Stimulated activated CD8-positive, alpha-beta memory T cell treated with anti-CD3 and anti-CD28 coated beads, Interleukin-4, amount 100 ng/mL, for 48 hours (primary cell): ENCODE measurements at places on chromosomes 1 and 21.
A peak's percentile ranks its signal among the peaks of the same experiment; 100 is the strongest.

GRCh38 chr1:66831529-66832239 is 30.6 kb upstream of the INSL5 start:
- no peak for DNase-seq

GRCh38 chr1:167127236-167127635 is 33.4 kb downstream of the STYXL2 start:
- no peak for DNase-seq

DNA sequence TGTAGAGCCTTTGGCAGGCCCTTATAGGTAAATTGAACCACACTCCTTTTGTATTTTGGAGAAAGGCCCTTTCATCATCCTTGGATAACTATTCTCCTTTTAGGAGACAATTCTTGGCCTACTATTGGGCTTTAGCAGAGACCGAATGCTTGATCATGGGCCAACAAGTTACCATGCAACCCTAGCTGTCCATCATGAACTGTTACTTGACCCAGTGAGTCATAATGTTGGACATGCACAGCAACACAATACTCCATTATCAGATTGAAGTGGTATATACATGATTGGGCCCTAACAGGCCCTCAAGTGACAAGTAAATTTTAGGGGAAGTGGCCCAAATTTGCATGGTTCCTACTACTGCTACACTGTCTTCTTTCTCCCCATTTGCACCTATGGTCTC is 84.4 kb downstream of the CATSPERE start:
- no peak for DNase-seq

- peak; percentile 71 for DNase-seq
Measured at GRCh38 chr1:235917267-235917811, 50.6 kb upstream of the LYST start.

DNA sequence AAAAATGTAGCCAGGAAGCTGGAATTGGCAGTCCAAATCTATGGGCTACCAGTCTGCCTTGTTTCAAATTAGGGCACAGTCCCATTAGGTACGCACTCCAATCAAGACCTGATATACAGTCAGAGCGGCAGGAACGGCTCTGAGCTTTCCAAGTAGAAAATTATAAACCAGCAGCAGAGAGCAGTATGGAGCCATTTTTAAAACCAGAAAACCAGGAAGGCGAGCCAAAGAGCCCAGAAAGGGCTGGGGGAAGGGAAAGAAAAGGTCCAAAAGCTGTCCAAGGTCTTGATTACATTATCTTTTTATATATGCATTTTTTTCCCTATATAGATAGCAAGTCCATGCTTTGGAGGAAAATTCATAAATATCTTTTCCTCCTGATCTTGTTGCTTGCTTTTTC is 719.0 kb downstream of the RWDD3 start:
- no peak for DNase-seq

GRCh38 chr1:171173069-171173468 is 12.0 kb upstream of the FMO2 start:
- no peak for DNase-seq

DNA sequence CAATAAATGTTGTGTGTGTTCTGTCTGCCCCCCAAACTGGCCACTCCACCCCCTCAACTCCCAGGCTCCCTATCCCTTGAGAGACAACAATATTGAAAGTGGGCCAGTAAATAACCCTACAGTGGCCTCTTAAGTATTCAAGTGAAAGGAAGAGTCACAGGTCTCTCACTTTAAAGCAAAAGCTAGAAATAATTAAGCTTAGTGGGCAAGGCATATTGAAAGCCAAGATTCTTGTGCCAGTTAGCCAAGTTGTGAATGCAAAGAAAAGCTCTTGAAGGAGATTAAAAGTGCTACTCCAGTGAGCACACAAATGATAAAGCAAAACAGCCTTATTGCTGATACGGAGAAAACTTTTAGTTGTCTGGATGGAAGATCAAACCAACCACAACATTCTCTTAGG is 158.4 kb downstream of the GABPA start:
- no peak for DNase-seq

DNA sequence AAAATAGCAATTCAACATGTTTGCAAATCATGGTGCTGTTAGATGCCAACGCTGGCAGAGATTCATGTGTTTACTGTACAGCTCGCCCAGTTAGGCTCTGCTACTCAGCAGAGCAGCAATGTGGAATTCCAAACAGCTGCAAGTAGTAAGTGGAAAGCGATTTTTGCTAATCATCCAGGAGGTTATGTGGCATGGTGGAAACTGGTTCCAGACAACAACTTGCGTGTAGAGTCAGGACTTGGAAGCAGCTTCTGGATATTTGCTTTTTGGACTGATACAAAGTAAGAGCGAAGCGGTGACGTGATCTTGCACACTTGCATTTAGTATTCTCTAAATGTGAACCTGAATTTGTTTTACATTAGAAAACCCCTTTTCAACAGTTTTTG is 27.1 kb upstream of the HHAT start:
- no peak for DNase-seq

GRCh38 chr1:44067266-44068250 is 36.3 kb upstream of the SLC6A9 start:
- no peak for DNase-seq

DNA sequence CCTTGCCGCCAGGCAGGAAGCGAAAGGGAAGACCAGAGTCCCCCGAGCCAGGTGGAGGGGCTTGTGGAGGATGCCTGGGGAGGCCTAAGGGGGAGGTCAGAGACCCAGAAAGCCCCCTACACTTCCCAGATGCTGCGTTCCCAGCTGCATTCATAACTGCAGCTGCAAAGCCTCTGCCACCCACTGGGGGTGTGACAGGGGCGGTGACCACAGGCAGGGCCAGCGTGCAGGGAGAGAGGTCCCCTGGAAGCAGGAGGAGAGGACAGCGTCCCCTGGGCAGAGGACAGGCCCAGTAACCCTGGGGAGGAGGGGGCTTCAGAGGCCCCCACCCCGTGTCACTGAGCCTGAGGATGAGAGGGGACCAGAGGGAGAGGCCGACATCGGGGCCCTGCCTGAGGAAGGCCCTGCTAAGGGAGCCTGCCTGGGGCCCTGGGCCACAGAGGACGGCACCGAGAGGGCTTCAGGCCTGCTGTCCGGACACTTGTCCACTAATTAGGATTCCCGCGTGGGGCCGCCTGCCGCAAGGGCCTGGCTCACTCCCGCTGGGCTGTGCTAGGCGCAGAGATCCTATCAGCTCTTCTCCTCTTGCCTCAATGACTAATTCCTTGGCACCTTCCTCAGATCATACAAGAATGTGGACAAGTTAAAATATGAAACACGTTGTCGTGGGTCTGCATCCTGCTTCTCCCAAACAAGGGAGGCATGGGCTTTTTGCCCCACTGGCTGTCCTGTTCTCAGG is 49.1 kb upstream of the CCDC27 start:
- no peak for DNase-seq

DNA sequence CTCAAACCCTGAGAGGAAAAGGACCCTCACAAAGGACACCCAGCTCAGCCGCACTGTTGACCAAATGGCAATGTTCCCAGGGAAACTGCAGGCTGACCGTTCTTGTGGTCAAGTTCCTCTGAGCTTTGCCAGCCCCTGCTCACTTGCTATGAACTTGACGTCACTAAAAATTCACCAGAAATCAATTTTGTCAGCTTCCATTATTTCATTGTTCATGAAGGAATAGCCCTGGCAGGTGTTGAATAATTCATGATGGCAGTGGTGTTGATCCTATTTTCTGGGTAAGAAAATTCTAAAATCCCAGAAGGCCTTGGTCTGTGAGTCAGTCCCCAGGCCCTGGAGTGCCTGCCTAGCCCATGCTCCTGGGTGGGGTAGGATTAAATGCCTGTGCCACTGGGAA is 318.9 kb downstream of the ZNF326 start:
- DNase-seq, result no peak

DNA sequence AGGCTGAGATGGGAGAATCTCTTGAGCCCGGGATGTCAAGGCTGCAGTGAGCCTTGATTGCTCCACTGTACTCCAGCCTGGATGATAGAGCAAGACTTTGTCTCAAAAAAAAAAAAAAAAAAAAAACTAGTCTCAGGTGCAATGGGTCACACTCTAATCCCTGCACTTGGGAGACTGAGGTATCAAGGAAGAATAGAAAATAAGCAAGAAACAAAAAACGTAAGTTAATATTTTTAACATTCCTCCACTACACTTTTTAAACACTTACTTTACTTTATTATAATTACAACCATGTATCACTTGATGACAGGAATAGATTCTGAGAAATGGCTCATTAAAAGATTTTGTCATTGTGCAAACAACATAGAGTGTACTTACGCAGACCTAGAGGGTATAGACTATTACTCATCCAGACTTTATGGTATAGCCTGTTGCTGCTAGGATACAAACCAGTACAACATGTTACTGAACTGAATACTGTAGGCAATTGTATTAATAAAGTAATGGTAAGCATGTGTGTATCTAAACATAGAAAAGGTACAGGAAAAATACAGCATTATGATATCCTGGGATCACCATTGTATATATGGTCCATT is 1244.1 kb upstream of the ADGRL4 start:
- no peak for DNase-seq

DNA sequence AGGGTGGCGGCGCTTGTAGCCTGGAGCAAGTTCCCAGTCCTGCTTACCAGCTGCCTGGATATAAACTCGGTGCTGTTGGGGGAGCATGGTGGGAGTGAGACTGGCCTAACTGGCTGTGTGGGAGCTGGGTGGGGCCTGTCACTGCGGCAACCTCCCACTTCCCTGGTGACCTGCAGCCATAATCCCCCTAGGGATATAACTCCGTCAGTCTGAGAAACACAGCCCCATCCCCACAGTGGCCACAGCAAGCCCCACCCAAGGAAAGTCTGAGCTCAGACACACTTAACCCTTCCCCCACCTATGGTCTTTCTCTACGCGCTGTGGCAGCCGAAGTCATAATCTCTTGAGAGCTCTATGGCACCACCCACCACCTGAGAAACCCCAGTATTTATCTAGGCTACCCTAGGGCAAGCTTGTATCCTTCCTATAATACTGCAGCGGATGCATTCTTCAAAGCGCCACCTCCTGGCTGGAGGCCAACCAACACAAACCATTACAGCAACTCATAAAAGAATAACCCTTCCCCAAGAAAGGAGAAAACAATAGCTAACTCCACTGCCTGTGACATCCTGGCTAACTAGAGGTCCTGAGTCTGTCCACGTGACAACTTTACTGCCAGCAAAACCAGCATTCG is 57.4 kb downstream of the ZNF648 start:
- DNase-seq, result no peak

DNA sequence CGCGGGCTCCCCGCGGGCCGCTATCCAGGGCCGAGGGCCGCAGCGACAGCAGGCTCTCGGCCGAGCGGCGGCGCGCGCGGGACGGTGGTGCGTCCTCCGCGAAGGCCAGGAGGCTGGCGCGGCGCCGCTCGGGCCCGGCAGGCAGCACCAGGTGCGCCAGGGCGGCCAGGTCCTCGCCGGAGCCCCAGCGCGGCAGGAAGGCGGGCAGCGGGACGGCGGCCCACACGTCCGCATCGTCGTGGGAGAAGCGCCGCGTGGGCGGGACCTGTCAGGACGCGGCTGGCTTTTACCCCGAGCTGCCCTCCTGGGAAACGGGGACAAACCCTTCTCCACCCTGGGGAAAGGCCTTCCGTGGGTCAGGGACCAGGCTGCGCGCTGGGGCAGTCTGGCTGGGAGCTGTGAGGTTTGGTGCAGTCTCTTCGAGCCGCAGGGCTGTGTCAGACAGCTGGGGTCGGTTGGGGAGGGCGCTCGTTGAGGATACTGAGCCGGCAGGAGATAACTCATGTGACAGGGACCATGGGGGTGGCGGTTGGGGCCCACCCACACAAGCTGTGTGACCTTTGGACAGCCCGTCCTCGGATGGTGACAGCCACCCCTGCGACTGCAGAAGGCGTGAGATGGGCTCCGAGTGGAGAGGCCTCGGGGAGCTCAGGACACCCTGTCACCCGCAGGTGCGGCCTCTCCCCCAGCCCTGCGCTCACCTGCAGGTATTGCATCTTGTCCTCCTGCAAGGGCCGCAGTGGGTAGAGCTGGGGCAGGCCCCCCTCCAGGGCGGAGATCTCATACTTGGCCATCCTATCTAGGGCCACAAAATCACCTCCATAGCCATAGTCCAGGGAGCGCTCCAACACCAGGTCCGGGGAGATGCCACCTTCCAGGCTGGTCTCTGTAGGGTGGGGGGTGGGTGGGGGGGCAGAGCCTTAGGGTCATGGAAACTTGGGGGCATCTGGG is 6.0 kb downstream of the HES3 start:
- no peak for DNase-seq

DNA sequence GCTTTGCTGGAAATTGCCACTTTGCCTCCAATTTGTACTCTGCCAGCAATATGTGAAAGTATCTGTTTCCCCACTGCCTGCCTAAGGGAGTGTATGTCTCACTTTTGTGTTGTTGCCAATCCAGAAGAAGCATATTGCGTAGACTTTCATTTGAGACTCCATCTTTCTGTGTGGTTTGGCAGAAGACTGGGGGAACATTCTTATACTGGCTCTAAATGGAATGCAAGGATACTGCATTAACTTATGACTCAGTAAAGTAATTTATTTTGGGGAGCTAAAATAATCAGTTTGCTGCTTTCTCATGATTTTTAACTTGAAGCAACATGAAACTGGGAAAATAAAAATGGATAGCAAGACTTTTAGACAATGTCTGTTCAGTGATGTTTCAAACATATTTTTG is 107.7 kb upstream of the TMPRSS2 start:
- DNase-seq, result no peak

- DNase-seq, result no peak
Measured at GRCh38 chr1:191912517-191912916, 245.7 kb upstream of the RGS18 start.

DNA sequence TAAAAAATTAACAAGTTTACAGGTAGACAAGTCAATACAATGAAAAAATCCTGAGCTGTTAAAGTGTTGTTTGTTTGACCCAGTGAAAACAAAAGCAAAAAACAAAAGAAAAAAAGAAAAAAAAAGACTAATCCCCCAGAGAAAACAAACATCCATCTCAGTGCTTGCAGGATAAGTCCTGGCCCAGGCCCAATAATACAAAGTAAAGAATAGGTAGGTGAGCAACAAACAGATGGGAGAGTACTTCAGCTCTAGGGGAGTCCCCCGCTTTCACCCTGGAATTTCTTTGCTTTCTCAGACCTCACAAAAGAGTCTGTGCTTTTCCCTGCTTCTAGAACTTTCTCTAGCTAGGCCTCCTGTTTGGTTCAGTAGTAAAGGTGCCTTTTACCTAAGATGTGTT is 70.3 kb downstream of the ABCA4 start:
- DNase-seq, result no peak

- DNase-seq, result no peak
Measured at GRCh38 chr1:24139841-24140425, 3.0 kb downstream of the IL22RA1 start.

DNA sequence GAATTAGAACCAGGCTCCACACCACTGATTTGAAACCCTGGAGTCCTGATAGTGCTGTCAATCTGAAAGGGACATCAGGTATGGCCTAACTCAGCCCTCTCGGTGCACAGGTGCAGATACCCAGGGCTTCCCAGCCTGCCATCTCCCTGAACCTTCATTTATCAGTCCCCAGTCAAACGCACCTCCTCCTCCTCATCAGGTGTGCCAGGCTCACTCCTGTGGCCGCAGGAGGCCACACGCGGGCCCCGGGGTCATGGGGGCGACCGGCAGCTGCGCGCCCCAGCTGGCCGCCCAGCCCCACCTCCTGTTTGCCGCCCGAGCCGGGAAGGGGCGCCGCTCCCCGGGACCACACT is 572 bp downstream of the FUCA1 start:
- DNase-seq, result no peak

GRCh38 chr21:37047079-37047478 is 25.8 kb downstream of the PIGP start:
- DNase-seq, result no peak

GRCh38 chr1:205210756-205211168 is 740 bp downstream of the DSTYK start:
- DNase-seq, result peak; percentile 45

GRCh38 chr1:32404946-32405345 is 10.7 kb upstream of the BSDC1 start:
- DNase-seq, result no peak
